ENCODE measurements at places on chromosomes 1 and 21. TPM values are rescaled to one million over a fixed set of nuclear protein-coding genes. Genes with fewer than 3 reads are reported as not detected.
A peak's percentile ranks its signal among the peaks of the same experiment; 100 is the strongest.

The CLCNKB gene
- 0.22 TPM for polyA plus RNA-seq

DNA sequence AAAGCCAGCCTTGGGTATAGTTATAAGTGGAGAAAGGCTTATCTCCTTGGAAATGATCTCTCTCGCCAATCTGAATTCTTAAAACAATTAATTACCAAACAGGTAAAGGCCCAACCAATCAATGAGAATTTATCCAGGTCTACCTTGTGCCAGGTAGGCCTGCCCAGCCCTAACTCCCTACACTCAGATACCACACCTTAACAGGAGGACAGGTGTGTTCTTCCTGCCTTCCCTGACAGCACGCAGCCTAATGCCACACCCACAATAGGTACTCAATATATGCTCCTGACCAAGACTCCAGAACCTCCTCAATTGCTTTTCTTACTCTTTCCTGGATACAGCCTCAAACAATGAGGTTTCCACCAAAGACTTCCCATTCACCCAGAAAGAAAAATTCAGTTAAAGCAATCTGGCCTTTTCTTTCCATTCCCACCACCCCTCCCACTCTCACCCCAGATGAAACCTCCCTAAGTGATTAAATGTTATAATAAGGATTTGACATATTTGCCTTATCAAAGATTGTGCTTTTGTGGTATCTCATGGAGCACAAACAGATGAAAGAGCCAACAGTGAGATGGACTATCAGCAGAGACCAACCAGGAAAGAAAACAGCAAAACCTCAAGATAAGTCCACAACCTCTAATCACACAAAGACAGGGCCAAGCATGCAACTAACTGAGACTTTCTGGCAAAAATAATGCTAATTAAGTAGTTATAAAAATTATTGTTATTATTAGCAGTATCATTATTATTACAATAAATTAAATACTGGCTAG, 25.6 kb downstream of the TRABD2B start:
- no peak for DNase-seq

The ZNF695 gene
- polyA plus RNA-seq: 0.23 TPM

The FMN2 gene
- polyA plus RNA-seq: 0.14 TPM

- DNase-seq: peak; percentile 88
Observed at GRCh38 chr1:68120136-68120791, 69.8 kb upstream of the DIRAS3 start.

- DNase-seq: no peak
Observed at GRCh38 chr1:9248341-9249262, 14.0 kb downstream of the H6PD start.

DNA sequence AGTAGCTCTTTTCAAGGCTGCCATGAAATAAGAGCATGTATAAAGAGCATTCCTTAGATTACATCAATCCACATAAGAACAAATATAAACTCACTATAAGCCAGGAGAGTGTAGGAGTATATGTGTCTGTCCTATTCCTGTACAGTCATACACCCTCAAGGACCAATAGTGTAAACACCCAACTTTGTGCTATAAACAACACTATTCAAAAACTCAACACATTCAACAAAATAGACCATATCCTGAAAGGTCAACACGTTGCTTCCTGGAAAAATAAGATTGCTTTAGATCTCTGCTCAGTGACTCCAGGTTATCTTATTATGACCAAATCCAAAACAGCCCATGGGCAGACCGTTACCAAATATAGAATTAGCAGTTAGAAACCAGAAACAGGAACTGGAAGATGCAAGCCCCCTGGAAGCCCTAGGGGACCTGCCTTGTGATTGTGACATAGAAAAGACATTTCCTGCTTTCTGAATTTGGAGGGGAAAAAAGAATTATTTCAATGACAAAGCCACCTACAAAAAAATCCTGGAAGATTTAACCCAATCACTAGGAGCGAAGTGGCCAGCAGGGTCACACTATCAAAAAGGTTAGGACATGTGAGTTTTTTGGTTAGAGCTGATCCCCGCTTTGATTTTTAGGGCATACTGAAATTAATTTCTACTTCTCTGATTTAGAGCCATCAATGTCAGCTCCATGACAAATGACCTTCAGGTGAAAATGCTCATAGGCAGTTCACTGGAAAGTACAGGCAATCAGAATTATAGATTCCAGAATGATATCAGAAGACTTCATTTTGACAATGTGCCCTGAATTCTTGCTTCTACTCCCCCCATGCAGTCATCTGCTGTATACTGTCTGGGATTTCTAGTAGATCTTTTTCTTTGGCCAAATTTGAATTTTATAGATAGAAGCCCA, 59.9 kb downstream of the LRRC8C start:
- DNase-seq: peak; percentile 44

DNA sequence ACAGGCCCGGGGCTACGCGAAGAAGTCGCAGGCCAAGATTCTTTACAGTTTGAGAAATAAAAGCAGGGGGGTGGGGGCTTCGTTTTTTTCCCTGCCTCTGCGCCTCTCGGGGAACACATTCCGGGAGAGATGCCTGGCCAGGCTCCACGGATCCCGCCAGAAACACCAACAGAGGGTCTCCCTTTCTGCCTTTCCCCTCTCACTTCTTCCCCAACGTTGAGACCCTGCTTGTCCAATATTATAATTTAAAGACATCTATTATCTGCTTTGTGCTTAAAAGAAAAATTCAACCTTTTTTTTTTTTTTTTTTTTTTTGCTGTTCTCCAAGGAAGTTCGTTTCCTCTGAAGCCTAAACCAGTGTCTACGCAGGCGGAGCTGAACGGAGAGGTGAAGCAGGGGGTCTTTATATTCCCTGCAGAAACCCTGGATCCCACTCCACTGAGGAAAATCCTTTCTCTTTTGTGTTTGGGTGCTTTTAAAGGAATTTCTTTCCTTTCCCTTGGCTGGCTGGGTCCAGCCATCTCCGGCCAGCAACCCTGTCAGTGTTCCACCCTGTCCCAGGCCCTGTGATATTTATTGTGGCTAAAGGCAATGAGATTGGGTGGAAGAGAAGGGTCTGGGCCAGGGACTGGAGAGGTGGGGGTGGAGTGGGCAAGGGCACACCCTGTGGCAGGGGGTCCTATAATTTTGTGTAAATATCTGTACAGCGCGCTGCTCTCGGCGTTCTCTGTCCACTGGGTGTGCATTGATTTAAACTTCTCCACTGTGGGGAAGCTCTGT, 2.2 kb downstream of the FOXD2 start:
- DNase-seq: no peak

GRCh38 chr1:100535264-100535663, 2.7 kb upstream of the GPR88 start:
- no peak for DNase-seq

DNA sequence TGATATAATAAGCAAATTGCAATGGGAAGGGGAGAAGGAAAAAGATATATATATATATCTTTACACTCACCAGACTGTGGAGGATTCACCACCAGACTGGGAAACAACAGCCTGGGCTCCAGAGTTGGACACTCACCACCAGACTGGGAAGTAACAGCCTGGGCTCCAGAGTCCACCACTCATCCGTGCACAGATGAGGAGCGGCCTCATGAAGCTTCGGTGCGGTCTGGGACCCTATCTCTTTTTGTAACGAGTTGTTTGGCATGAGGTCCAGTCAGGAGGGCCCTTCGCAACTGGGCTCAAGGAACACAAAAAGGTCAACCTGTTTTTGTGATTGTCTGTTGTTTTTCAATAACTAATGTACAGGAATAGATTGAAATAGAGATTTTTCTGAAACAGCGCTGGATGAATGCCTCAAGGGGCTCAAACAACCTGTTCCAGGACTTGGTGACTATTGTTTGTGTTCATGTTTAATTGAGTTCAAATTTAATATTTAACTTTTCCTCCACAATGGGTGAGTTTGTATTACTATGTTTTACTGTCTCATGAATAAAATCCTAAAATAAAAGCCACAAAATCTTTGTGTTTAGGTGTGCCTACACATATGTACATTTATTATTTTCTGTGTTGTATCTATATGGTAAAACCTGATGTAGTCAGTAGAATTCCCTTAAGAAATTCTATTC, 40.1 kb downstream of the S100A10 start:
- no peak for DNase-seq

DNA sequence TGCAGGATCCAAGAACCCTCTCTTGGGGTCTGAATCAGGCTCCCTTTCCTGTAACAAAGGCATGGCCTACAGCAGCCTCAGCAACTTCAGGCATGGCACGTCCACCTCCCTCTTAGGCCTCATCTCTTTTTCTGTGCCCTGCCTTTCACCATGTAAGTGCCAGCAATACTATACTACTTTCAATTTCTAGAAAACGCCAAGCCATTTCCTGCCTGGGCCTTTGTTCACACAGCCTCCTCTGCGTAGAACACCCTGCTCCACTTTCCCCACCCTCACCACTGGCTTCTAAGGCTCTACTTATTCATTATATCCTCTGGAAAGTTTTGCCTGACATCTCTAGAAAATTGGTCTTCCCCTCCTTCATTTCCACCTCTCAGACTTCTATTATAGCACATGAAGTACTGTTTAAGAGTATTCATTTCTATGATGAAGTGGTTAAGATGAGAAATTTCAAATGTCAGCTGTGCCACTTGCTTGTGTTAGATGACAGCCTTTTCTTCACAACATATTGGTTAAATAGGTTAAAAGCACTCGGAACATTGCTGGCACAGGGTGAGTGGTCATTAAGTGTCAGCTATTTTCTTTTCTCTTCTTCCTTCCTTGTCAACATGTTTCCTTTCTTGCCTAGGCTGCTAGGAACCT, 41.6 kb upstream of the VWA5B1 start:
- no peak for DNase-seq

DNA sequence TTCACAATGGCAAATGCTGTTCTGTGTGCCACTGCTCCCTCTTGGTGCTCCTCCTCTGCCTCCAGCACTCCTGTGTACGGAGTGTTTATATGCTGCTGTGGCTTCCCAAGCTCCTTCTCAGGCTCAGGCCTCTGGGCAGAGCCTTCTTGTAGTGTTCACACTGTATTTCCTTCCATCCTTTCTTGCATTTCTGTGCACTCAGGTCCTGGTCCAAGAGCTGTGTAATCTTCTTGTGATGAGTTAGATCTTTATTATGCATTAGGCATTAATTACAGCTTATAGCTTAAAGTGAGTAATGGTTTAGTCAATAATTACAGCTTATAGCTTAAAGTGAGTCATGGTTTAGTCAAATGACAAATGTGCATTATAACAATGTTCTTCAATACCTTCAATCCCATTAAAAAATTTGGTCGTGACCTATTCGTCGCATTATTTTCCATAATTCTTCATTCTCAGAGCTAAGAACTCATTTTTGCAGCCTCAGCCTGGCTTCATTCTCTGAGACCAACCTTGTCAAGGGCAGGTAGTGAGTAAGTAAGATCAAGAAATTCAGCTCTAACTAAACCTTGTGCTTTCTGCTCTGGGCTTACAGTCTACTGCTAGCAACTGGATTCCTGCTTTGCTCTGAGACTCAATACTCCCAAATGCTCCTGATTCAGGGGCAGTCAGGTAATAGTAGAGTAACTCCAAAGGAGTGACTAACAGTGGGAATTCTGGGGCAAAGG, 154.5 kb upstream of the SPAG17 start:
- no peak for DNase-seq

- DNase-seq: peak; percentile 18
Observed at GRCh38 chr21:34915364-34915841, 133.7 kb downstream of the RUNX1 start.

- no peak for DNase-seq
Observed at GRCh38 chr21:29465546-29465945, 166.8 kb downstream of the BACH1 start.

The PTBP2 gene
- polyA plus RNA-seq: 5.7 TPM

- no peak for DNase-seq
Observed at GRCh38 chr1:228136901-228137300, 3.2 kb upstream of the GUK1 start.

DNA sequence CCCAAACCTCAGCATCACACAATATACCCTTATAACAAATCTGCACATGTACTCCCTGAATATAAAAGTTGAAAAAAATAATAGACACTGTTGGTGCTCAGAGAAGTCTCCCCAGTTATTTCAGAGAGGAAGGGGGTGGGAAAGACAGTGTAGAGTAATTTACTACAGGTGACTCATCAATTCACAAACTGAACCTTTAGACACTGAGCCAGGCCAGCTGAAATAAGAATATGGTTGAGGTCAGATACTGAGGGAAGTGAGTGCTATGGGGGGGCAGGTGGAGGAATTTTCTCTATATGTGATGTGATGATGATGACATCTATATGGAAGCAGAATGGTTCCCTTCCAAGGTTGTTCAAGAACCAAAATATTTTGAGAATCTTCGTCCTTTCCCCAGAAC, 50.1 kb downstream of the MRPL39 start:
- DNase-seq: no peak

The FAM167B gene
- polyA plus RNA-seq: 5.9 TPM

The LCE2A gene
- polyA plus RNA-seq: not detected

- peak; percentile 27 for DNase-seq
Observed at GRCh38 chr21:27382404-27382803, 415.5 kb upstream of the ADAMTS5 start.

DNA sequence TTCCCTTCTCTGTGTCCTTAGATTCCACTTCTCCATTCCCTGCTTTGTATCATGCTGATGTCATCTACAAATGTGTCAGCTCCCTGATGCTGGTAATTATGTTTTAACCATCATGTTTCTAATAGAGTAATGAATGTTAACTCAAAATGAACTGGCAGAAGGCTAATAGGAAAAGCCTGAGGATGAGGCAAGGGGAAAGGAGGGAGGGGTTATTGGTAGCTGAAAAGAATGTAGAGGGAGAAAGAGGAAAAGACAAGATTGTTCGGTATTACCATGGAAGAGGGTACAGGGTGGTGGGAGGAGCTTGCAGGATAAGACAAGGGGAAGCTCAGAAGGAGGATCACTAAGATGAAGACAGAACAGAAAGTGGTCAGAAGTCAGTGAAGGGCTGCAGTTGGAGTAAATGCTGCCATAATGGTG, 150.9 kb downstream of the ZC3H11B start:
- no peak for DNase-seq

The POFUT2 gene
- 17.9 TPM for polyA plus RNA-seq

DNA sequence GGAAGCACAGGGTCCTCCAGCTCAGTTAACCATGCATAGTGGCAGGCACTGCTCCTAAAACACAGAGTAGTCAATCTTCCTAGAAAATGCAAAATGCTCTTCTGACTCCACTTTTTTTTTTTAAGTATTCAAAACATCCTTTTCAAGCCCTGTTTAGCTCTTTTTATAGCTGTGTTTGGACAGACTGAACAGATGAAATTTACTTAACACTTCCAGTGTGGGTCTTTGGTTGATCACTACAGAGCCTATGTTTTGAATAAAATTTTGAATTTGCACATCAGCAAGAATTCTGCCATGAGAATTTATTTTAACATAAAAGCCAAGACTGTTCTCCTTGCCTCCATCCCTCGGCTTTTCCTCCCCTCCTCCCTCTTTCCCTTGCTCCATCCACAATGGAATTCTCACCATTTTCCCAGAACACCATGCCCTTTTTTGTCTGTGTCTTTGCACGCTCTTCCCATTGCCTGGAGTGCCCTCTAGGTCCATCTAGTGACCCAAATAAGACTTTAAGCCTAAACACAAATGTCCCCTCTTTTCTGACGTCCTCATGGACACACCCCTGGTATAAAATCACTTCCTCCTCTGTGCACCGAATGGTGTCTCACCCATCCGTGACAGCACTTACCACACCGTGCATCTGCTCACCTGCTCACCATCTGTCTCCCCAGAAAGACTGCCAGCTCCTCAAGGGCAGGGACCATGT, 24.0 kb upstream of the CPT2 start:
- peak; percentile 27 for DNase-seq

Measured in lung (tissue), 17 donors.